Fibroblast of villous mesenchyme (primary cell): ENCODE measurements at places on chromosomes 3 and 15. TPM values are rescaled to one million over a fixed set of nuclear protein-coding genes. Genes with fewer than 3 reads are reported as not detected.

DNA sequence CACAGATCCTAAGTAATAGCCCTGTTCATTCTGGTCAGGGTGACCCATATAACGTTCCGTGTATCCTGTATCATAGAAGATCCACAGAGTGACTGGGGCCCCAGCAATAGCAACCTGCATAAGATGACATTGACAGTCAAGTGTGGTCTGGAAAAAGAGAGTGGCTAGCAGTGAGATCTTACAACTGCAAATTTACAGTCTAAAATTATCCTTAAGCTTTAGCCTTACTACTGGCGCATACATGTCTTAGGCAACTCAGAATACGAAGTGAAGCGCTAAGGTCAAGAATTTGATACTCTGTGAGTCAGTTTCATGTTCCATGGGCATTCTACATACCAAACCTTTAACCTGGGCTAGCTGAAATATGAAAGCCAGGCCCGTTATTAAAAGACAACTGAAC lies 29.2 kb upstream of the IGDCC4 start:
- DNase-seq = no peak

CDCP1 gene
- total RNA-seq = 10.4 and 20.6 TPM in 2 replicates

SLC22A14 gene
- 0.32 and 0.86 TPM in 2 replicates for total RNA-seq

- DNase-seq = peak; percentile 90
Observed at GRCh38 chr3:66353530-66353929, 132.7 kb downstream of the SLC25A26 start.

DNA sequence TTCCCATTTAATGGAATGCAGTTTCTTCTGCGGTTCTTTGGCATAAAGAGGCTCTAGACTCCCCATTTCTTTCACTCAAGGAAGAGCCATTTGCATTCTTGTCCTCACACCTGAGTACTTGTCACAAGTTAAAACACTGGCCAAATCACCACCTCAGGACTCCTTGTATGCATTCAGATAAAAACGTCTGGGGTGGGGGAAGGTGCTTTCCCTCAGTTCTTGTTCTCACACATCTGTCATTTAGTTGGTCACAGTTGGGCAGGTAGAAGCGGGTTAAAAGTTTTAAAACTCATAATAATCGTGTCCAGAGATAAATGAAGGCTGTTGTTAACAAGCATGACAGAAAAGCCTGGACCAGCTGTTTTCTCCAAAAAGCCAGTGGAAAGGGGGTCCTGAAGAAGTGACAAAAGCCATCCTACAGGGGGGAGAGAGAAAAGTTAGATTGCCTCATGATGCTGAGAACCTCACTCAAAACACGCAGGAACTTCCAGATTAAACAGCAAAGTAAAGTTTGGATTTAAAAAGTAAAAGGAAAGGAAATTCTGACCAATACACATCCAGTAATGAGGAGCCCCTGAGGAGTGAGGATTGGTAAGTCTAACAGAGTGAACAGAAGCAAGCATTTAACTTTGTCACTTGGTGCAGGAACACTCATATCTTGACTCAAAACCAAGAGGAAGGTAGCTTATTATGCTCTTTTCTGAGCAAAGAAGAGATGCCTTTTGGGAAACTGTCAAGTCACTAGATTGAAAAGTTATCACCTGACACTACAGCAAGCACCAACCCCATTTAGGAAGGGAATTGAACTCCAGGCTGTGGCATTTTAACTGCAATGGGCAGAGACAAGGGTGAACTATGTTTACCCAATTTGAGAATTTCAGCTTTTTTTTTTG lies 2.8 kb downstream of the BCL2L10 start:
- no peak for DNase-seq

SCG5 gene
- 8.7 and 17.7 TPM in 2 replicates for total RNA-seq

SH2D7 gene
- total RNA-seq = not detected in 2 replicates

HDGFL3 gene
- total RNA-seq = 23.7 and 24.2 TPM in 2 replicates

DNA sequence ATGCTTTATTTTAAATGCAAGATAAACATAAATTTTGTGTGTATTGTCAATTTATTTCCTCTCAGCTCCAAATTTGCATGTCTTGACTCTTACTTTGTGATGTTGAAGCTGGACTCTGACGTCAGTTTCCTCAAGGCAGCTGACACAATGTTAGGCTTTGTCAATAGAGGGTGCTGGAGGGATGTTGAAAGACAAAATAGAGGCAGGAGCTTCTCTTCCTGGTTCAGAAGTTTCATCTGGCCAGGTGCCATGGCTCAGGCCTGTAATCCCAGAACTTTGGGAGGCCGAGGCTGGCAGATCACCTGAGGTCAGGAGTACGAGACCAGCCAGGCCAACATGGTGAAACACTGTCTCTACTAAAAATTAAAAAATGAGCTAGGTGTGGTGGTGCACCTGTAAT lies 408.6 kb downstream of the GBE1 start:
- DNase-seq = peak; percentile 1

THUMPD3 gene
- 40.3 and 50.1 TPM in 2 replicates for total RNA-seq

PYGO1 gene
- 9.0 and 12.5 TPM in 2 replicates for total RNA-seq

GRCh38 chr15:89556413-89557262 lies 18.6 kb upstream of the TICRR start:
- DNase-seq = peak; percentile 82

DNA sequence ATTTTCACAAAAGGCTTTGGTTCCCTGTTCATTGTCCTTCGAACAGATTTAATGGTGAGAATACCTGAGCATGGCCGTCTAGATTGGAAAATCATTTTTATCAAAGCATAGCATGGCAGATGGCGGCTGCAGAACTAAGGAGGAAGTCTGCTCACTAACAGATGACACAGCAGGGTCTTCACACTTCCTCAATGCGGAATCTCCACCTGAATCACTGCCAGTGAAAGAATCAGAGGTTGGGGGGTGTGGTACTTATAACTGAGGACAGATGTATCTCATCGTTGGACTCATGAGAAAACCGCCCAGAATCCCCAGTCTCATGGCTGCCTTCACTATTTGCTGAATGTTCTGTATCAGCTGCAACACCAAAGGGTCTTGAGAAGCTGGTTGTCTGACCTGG lies 31.6 kb upstream of the PYGO1 start:
- no peak for DNase-seq

RAD51 gene
- 3.5 and 4.2 TPM in 2 replicates for total RNA-seq

CMC1 gene
- total RNA-seq = 4.3 and 7.1 TPM in 2 replicates

ZNF80 gene
- under 0.01 TPM in 1 of 2 replicates, not detected in the other for total RNA-seq

GRCh38 chr15:74627766-74628165 lies 12.1 kb downstream of the CLK3 start:
- no peak for DNase-seq

TUSC7 gene
- not detected in 2 replicates for total RNA-seq

GRCh38 chr3:145943952-145944351 lies 217.0 kb downstream of the PLOD2 start:
- no peak for DNase-seq

DNA sequence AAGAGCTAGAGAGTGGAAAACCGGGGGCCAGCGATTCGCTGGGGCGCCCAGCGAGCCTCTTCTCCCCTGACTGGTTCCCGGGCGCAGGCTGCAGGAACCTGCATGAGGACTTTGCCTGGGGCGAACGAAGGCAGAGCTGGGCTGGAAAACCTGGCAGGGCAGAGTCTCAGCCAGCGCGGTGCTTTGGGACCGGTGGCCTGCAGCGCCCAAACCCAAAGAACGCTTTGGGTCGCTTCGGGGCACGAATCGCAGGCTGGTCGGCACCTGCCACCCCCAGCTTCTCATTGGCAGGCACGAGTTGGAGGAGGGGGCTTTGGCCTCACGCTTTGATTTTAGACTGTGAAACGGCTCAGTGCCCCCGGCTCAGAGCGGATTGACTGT lies 3.0 kb downstream of the ONECUT1 start:
- no peak for DNase-seq

PAQR9 gene
- total RNA-seq = not detected in 2 replicates

GABRR3 gene
- total RNA-seq = not detected in 2 replicates

RGMA gene
- 0.32 TPM in 1 of 2 replicates, not detected in the other for total RNA-seq

CD200 gene
- 1.3 TPM in 2 replicates for total RNA-seq

- no peak for DNase-seq
Observed at GRCh38 chr15:42707873-42708544, 28.9 kb downstream of the CDAN1 start.

GRCh38 chr3:35500641-35501350 lies 138.5 kb upstream of the ARPP21 start:
- DNase-seq = no peak

GRCh38 chr3:61897848-61898247 lies 336.5 kb downstream of the PTPRG start:
- DNase-seq = no peak

CCR2 gene
- not detected in 2 replicates for total RNA-seq

DNA sequence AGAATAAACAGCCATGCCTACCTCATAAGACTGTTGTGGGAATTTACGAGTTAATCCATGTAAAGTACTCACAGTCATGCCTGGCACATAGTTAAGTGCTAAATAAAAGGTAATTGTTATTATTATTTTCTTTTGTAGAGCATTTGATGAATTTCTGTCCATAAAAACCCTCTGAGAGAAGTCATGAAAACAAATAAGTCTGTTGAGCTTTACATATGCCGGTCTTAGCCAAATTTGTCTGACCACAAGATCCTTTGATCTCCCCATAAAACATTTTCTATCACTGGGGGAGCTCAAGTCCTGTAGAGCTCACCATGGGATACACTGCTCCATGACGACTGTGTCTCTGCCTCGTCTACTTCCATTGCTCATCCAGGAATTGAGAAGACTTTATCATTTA lies 114.0 kb downstream of the MAGI1 start:
- DNase-seq = peak; percentile 22

DNA sequence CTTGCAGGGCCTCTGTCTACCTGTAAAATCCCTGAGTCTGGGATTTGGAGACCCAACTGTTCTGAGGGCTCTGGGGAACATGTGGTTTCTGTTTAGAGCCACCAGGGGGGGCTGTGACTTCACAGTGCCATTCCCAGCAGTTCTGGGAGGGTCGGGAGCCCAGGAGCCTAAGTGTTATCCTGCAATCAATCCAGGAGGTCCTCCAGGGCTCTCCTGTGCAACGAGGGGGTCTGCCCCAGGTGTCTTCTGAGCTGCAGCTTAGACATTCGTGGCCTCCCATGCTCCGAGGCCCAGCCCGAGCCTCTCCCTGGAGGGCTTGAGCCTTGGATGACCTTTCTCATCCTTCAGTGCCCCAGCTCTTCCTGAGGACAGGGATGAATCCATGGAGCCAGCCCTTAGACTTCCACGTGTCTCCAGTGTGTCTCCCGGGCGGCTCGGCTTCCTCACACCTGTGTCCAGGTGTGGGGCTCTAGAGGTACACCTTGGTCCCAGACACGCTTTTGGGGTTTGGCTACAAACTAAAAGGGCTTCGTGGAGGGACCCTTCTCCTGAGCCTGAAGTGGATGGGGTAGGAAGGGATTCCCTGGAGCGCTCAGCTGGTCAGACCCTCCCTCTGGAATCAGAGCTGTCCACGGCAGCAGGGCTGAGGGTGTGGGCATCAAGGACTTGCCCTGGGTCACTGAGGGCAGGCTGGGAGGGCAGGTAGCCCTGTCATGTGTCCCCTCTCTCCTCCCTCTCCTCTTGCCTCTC lies 20.3 kb upstream of the ABTB1 start:
- peak; percentile 66 for DNase-seq

TMEM40 gene
- total RNA-seq = under 0.01 TPM in 1 of 2 replicates, not detected in the other

DNA sequence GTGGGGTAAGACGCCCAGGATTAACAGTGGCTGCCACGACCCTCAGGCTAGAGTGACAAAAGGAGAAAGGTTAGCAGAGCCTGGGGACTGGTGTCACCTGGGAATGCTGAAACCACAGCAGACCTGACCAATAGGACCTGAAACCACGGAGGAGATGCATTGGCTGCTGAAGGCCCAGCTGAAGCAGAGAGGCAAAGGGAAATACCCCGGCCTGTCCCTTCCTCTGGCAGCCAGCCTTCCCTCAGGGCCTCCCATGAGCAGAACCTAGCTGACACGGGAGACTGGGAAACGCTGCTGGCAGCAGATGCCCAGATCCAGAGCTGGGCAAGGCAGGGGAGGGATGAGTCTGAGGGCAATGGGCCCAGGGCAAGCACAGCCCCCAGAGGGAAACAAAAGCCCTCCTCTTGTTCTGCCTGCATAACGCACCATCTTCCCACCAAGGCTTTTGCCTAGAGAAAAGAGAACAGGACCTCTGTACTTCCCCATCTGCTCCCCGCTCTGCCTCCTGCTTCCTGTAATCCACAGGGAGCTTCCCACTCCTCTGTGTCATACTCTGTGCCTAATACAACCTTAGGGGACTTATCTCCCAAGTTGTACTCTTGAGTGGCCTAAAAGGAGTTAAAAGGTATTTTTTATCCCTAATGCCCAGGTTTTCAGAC lies 216.2 kb downstream of the ABHD5 start:
- no peak for DNase-seq

DNA sequence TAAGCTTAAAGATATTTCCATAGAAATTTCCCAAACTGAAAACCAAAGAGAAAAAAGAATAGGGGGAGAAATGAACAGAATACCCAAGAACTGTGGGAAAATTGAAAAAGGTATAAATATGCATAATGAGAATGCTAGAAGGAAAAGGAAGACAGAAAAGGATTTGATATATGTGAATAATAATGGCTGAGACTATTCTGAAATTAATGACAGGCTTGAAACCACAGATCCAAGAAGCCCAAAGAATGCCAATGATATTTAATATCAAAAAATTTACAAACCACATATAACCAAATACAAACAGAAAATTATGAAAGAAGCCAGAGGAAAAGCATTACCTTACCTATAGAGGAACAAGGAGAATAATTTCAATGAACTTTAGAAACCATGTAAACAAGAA lies 153.0 kb downstream of the ANXA2 start:
- DNase-seq = no peak

DOCK3 gene
- total RNA-seq = under 0.01 TPM in 2 replicates

KBTBD13 gene
- total RNA-seq = not detected in 2 replicates

DNA sequence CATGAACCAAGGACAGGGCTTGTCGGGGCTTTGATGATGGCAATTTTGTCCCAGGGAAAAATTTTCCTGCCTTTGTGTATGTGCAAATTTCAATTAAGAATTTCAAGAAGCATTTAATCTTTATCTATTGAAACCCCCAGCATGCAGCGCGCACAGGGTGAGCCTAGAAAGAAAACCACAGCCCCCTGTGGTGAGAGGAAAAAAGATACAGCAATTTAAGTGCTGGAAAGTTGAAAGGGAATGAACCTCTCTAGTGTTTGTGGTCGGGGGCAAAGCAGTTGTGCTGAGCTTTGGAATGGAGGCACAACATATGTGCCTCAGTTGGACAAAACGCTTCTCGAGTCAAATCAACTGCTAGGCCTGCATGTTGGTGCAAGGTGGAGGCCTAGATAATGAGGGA lies 111.8 kb upstream of the C15orf61 start:
- DNase-seq = no peak

DNA sequence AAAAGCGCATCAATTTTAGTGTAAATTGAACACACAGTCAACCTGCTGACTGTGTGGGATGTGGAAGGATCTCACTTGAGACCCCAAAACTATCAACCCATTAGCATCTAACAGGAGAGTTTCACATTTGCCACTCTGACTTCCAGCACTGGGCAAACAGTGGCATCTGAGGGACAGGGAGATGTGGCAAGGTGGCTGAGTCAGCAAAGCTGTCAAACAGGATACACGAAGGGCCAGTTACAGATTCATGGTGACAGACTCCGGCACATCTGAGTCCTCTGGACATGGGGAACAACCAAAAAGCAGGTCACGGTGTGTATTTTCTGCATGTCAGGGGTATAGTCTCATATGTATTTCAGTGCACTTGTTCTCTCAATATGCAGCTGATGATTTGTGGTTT lies 573.4 kb upstream of the PPP2R3A start:
- no peak for DNase-seq

CHRM5 gene
- under 0.01 TPM in 2 replicates for total RNA-seq

- DNase-seq = no peak
Observed at GRCh38 chr3:72995337-72995736, 1.3 kb upstream of the PPP4R2 start.

GRCh38 chr15:76172782-76173181 lies 113.0 kb downstream of the TMEM266 start:
- DNase-seq = no peak
